ENCODE measurements at places on chromosomes 3 and 15.

DNA sequence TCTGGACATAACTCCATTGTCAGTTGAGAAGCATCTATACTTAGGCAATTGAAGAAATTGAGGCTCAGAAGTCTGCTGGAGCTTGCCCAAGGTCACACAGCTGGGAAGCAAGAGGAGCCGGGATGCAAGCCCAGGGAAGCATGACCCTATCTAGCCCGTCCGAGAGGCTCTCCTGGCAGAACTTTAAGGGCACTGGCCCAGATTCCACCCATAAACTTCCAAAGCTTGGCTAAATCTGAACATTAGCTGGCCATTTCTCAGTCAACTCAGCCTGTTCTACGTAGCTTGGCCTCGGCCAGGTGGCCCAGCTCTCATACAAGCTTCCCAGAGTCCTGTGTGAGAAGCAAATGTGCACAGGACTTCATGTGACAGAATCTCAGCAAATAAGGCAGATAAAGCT, 75.8 kb downstream of the LRIG1 start:
- DNase-seq, result no peak

GRCh38 chr3:123068601-123069381, 2.0 kb downstream of the PDIA5 start:
- no peak for DNase-seq

GRCh38 chr3:24119321-24119751, 174.2 kb downstream of the NR1D2 start:
- DNase-seq, result no peak

DNA sequence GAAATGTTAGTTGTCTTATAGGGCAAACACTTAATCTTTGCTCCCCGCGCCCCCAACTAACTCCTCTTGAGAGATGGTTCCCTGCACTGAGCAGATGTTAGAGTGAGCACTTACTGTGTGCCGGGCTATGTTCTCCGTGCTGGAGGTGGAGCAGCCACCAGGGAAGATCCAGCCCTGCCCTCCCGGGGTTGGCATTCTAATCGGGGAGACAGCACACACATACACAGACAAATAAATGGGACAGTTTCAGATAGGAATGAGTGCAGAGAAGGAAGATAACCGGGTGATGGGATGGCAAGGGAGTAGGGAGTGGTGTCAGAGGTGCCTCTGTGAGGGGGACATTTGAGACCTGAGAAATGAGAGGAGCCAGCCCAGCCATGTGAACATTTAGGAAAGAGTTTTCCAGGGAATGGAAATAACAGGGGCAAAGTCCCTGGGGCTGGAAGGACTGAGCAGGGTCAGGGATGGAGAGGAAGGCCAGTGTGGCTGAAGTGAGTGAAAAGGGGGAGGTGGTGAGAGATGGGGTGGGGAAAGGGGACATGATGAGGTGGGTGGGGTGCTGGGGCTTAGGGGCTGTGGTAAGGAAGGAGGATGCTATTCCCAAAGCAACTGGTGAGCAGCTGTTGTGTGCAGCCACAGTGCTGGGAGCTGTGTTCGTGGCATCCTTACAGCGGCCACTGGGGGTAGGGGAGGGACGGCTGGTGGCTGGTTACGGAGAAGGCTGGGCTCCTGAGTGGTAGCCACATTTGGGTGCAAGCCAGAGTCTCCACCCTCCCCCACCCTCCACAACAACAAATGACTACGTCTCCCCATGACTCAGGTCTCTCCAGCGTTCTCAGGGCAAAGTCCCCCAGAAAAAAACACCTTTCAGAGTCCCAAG, 15.4 kb upstream of the FGD5 start:
- DNase-seq, result no peak

- no peak for DNase-seq
These were observed 80.2 kb downstream of the ARNT2 start for GRCh38 chr15:80484333-80484864.
